Dermis blood vessel endothelial cell (primary cell): ENCODE measurements at places on chromosomes 3 and 15. TPM values are rescaled to one million over a fixed set of nuclear protein-coding genes. Genes with fewer than 3 reads are reported as not detected.

The C3orf85 gene
- total RNA-seq: not detected in 2 replicates

The ATP10A gene
- total RNA-seq: 0.05 and 0.17 TPM in 2 replicates

The GOLGA6L9 gene
- 0.85 and 1.3 TPM in 2 replicates for total RNA-seq

The SPESP1 gene
- 1.5 and 4.6 TPM in 2 replicates for total RNA-seq

The CHRFAM7A gene
- 0.51 and 1.5 TPM in 2 replicates for total RNA-seq

The LMCD1 gene
- 39.9 and 106 TPM in 2 replicates for total RNA-seq

The CPNE9 gene
- total RNA-seq: not detected in 2 replicates

The TRPC1 gene
- total RNA-seq: 7.2 and 14.0 TPM in 2 replicates

The TAGLN3 gene
- total RNA-seq: 0.19 and 0.85 TPM in 2 replicates

The AADACL2 gene
- not detected in 2 replicates for total RNA-seq

The SCN11A gene
- under 0.01 TPM in 1 of 2 replicates, not detected in the other for total RNA-seq

The TGM5 gene
- not detected in 2 replicates for total RNA-seq

The MAP1A gene
- total RNA-seq: 0.33 and 0.34 TPM in 2 replicates

The TRPM1 gene
- 1.9 TPM in 1 of 2 replicates, not detected in the other for total RNA-seq

The ZNF80 gene
- not detected in 2 replicates for total RNA-seq

The SCG5 gene
- 0.34 TPM in 1 of 2 replicates, not detected in the other for total RNA-seq

The TMEM212 gene
- total RNA-seq: not detected in 2 replicates

The MEX3B gene
- 9.7 and 11.6 TPM in 2 replicates for total RNA-seq

The VIPR1 gene
- total RNA-seq: 0.23 and 0.85 TPM in 2 replicates

The GOLGA8J gene
- 0.17 TPM in 1 of 2 replicates, not detected in the other for total RNA-seq

The NMNAT3 gene
- 1.1 and 1.5 TPM in 2 replicates for total RNA-seq

The POTEB gene
- not detected in 2 replicates for total RNA-seq

The EFCAB12 gene
- total RNA-seq: not detected in 2 replicates

The CELSR3 gene
- total RNA-seq: 0.17 and 0.47 TPM in 2 replicates

The PLSCR4 gene
- total RNA-seq: 655 and 677 TPM in 2 replicates

The C3orf33 gene
- total RNA-seq: 0.98 and 2.0 TPM in 2 replicates

The TEX9 gene
- 0.51 and 0.93 TPM in 2 replicates for total RNA-seq

The ABHD5 gene
- total RNA-seq: 26.5 and 28.9 TPM in 2 replicates

The P2RY14 gene
- not detected in 2 replicates for total RNA-seq

The TLNRD1 gene
- 20.8 and 25.4 TPM in 2 replicates for total RNA-seq

The TTBK2 gene
- 14.3 and 14.5 TPM in 2 replicates for total RNA-seq

The SFMBT1 gene
- 3.4 and 3.9 TPM in 2 replicates for total RNA-seq

The C3orf22 gene
- total RNA-seq: not detected in 2 replicates

The KBTBD8 gene
- total RNA-seq: 1.7 and 2.6 TPM in 2 replicates

The LRTM1 gene
- not detected in 2 replicates for total RNA-seq

The GRIP2 gene
- total RNA-seq: under 0.01 TPM in 1 of 2 replicates, not detected in the other

The PRR20G gene
- not detected in 2 replicates for total RNA-seq

The IMPG2 gene
- 0.37 and 0.85 TPM in 2 replicates for total RNA-seq

The GOLGA8S gene
- total RNA-seq: 0.05 TPM in 1 of 2 replicates, not detected in the other

The SLC9C1 gene
- 0.14 and 0.85 TPM in 2 replicates for total RNA-seq

The PPP1R14D gene
- not detected in 2 replicates for total RNA-seq

The SGO1 gene
- 2.6 and 10.5 TPM in 2 replicates for total RNA-seq

The SERPINI2 gene
- not detected in 2 replicates for total RNA-seq
